ENCODE measurements at places on chromosomes 4 and X.
A peak's percentile ranks its signal among the peaks of the same experiment; 100 is the strongest.

DNA sequence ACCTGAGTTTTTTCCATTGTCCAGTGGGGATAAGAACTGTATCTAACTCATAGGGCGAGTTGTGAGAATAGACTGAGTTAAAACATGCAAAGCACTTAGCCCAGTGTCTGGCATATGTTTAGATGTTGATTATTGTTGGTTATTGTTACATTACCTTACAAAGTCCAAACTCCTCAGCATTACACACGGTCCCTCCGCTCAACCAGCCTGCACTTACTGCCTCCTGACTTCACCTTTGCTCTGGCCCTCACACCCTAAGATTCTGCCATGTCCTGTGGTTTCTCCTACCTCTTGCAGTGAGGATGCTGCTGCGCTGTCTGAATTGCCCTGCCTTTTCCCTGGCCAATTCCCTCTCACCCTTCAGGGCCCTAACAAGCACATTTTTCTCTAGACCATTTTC is 302.2 kb upstream of the GALNT7 start:
- no peak for DNase-seq

- DNase-seq, result no peak
Measured at GRCh38 chrX:49249071-49249470, 13.8 kb downstream of the CCDC22 start.

DNA sequence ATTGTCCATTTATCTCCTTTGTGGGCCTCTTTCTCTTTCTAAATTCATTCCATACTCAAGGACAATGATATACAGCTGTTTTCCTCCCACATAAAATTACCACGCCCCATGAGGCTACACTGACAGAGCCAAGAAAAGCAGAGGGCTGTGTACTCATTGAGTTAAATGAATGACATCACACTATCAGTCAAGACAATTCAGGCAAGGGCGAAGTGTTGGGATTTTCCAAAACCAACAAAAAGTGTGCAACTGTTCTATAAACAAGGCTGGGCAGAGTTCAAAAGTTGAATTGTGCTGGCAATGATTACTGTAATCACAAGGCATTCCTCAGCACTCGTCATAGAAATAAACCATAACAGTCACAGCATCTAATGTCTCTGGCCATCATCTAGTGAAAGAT is 799.6 kb upstream of the DIAPH2 start:
- no peak for DNase-seq

DNA sequence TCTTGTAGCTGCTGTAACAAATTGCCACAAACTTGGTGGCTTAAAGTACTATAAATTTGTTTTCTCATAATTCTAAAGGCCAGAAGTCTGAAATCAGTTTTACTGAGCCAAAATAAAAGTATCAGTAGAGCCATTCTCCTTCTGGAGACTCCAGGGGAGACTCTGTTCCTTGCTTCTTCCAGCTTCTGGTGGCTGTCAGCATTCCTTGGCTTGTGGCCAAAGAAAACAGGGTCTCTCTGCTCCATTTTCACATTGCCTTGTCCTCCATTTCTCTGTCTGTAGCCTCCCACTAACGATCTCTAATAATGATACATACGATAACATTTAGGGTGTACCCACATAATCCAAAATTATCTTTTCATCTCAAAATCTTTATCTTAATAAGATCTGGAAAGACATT is 200.4 kb downstream of the MAB21L2 start:
- no peak for DNase-seq

DNA sequence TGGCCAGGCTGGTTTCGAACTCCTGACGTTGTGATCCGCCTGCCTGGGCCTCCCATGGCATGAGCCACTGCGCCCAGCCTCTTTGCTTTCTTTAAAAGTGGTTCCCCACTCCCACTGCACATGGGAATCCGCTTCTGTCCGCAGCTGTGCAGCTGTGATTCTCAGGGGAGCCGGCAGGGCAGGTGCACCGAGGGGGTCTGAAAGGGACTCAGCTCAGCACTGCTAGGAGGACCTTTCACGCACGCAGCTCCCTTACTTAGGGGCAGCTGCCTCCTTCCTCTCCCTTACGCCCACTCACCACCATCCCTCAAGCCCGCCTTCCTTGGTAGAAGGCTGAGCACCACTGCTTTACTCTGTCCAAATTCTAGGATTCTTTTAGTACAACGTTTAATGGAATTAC is 40.4 kb upstream of the CYP4V2 start:
- no peak for DNase-seq

DNA sequence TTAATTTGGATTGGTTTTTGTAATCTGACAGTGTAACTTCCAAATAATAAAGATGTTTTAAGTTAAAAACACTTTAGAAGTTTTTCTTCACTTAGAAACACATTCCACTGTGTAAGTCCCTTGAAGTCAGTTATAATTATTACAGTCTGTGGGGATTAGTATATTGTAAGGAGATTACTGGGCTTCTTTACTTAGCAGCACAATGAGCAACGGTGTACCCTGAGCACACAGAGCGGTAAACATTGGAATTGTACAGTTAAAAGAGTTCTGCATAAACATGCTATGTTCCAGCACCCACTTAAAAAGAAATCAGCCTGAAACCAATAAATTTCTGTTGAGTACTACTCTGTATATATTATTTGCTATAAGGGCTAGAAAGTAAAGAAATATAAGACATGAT is 44.3 kb downstream of the CCSER1 start:
- DNase-seq, result no peak

GRCh38 chr4:111989817-111990216 is 155.4 kb upstream of the FAM241A start:
- no peak for DNase-seq

DNA sequence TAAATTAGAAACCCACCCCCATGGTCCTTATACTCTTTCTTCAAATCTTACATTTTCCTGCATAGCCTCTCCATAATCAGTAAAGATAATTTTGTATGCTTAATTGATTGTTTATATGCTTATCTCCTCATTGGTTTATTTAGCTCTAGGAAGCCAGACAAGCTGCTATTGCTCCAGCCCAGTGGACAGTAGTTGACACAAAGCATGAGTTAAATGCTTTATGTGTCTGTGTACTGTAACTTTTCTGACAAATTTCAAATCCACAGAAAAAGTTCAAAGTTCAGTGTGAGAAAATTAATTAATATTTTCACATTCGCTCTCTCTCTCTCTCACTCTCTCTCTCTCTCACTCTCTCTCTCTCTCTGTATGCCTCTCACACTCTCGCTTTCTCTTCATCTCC is 181.7 kb downstream of the GABRB1 start:
- DNase-seq, result no peak

GRCh38 chrX:6980981-6981380 is 166.5 kb upstream of the STS start:
- DNase-seq, result no peak

DNA sequence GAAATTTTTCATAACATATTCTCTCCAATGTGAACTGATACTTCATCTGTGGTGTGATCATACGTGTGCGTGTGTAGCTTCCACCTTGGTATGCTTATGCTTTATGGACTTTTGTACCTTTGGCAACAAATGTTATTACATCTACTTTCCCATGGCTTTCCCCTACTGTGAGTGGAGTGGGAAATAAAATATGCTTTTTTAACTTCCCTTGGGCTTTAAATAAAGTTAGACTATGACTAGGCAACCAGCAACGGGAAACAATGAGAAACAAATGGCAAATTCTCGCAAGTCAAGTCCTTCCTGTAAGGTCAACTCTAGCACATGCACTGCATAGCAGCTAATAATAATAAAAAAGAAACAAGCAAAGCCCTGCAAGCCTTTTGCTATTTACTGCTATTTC is 205.0 kb upstream of the PDE5A start:
- DNase-seq, result no peak

- DNase-seq, result no peak
Measured at GRCh38 chr4:144589512-144589911, 56.4 kb upstream of the HHIP start.

DNA sequence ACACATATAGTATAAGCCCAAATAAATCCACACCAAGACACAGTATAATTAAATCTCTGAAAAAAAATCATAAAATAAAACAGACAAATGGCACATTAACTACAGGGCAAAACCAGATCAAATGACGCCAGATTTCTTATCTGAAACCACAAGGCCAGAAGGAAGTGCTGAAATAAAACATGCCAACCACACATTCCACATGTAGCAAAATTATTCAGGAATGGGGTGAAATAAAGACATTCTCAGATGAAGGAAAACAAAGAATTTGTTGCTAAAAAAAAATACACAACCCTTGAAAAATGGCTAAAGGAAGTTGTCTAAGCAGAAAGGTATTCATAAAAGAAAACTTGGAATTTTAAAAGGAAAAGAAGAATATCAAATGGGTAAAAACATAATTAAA is 4.5 kb upstream of the DCAF12L1 start:
- DNase-seq, result no peak

DNA sequence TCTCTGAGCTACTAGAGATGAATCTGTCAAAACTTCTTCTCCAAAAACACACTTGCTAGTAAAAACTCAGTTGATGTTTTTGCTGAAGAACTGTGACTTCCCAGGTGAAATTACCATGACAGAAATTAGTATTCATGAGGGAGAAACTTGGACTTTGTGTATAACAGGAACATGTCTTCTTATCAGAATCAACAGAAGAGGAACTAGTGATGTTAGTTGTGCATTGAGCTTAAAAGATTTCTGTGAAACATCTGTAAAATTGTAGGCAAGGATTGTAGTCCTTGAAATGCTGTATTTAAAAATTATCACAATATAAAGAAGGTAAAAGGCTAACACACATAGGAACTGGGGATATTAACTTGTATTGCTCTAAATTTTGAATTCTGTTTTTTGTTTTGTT is 11.3 kb downstream of the FAM241A start:
- no peak for DNase-seq

DNA sequence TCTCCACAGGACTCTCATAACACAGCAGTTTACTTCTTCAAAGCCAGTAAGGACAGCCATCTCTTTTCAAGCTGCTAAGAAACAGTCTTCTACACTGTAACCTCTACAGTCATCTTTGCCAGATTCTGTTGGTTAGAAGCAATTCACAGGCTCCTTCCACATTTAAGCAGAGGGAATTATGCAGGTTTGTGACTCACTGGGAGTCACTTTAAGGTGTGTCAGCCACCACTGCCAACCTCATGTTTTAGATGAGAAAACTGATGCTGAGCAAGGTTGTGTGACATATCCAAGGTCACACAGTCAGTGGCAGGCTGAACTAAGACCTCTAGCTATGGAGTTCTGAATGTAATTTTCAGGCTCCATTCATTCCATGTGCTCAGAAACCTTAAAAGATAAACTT is 143.5 kb downstream of the QDPR start:
- DNase-seq, result no peak

DNA sequence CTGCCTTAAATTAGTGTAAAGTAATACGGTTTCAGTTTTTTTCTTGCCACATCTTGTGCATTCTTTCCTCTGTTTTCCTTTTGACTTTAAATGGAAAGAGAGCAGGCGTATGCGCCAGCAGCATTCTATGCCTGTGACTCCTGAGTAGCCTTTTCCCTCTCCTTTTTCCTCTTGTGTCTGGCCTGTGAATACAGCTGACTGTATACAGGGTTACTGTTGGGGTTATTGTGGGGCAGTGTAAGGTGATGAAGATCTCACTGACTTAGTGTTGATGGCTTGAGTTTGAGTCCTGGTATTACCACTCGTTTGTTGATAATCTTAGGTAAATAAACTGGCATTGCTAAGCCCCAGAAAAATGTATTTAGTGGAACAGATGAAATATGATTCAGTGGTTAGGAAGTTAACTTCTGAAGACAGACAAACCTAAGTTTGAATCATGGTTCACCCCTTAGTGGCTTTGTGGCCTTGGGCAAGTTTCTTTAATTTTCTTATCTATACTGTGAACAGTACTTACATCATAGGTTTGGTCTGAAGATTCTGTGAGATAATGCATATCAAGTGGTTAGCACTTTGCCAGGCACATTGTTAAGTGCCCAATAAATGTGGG is 105.1 kb downstream of the FNIP2 start:
- DNase-seq, result no peak

GRCh38 chr4:105147553-105148161 is 981 bp downstream of the TET2 start:
- DNase-seq, result peak; percentile 4

DNA sequence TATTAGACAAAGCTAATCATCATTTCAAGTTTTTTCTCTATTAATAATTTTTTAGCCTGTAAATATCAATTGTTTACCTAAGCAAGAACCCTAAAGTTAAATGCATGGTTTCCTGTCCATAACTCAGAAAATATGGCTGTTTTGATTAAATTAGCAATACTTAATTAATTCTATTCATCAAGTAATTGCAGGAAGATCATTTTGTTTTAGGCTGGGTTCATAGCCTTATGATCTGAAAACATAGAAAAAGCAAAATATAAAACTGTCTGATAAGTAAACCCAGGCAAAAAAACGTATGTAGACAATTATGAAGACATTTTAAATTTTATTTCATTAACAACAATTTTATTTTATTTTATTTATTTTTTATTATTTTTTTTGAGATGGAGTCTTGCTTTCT is 219.1 kb downstream of the EVC2 start:
- DNase-seq, result no peak

- DNase-seq, result no peak
Measured at GRCh38 chr4:1318488-1319213, 28.4 kb upstream of the UVSSA start.

DNA sequence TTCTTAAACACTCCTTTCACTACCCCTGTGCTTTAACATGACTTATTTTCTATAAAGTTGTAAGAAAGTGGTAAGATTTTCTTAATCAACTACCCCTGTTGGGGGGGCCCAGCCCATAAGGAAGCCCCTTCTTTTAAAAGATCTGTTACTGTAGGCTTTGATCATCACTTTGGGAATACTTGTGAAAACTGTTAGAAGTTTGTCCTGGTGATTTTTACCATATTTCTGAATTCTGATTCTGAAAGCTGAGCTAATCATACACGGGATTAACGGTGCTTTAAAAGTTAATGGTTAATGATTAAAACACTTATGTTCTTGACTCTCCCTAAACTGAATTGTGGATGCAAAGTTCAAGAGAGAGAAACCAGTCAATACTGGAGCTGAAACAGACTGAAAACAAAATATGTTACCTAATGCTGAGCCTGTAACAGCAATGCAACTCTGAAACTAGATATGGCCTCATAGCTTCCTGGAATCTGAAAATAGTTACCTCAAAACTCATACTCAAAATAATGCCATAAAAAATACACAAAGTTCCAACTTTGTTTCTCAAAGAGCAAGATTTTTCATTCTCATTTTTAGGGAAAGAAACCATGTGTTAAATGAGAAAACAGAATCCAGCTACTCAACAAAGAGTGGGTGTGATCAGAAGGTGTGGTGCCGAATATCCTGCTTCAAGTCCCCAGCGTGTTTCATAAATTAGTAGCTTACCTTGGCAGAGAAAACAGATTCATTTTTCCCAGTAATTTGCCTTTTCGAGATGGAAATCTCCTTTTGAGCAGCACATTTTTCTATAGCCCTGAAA is 31.6 kb downstream of the ADH7 start:
- no peak for DNase-seq

- no peak for DNase-seq
Measured at GRCh38 chrX:40085102-40085551, 12.6 kb downstream of the BCOR start.

- no peak for DNase-seq
Measured at GRCh38 chrX:112056476-112056875, 26.1 kb downstream of the TRPC5 start.

- DNase-seq, result no peak
Measured at GRCh38 chr4:143420227-143420626, 83.6 kb downstream of the GAB1 start.
